ENCODE measurements at places on chromosomes 6 and 20. TPM values are rescaled to one million over a fixed set of nuclear protein-coding genes. Genes with fewer than 3 reads are reported as not detected.

Gene LGSN
- total RNA-seq = not detected

Gene PCED1A
- 7.7 TPM for total RNA-seq

Gene RSPH9
- total RNA-seq = 0.23 TPM

Gene UNC5CL
- 0.28 TPM for total RNA-seq

Gene PLCG1
- 48.5 TPM for total RNA-seq

Gene KIF25
- not detected for total RNA-seq

Gene CLPSL2
- not detected for total RNA-seq

Gene TREML2
- total RNA-seq = not detected

Gene LINC00237
- not detected for total RNA-seq

Gene PTCHD4
- total RNA-seq = 1.6 TPM

Gene AVP
- total RNA-seq = not detected

Gene SNAP91
- total RNA-seq = not detected

Gene NOX3
- not detected for total RNA-seq

Gene ELOVL2
- not detected for total RNA-seq

Gene EPPIN
- total RNA-seq = not detected

Gene DNAH8
- not detected for total RNA-seq

Gene C6orf52
- 4.6 TPM for total RNA-seq

Gene CALHM5
- total RNA-seq = 0.07 TPM

Gene TP53INP2
- 2.7 TPM for total RNA-seq

Gene MOG
- not detected for total RNA-seq

All from airway epithelial cell (primary cell).